Activated CD4-positive, alpha-beta T cell treated with anti-CD3 and anti-CD28 coated beads for 4 hours (primary cell): ENCODE measurements at places on chromosomes 4 and X.

GRCh38 chr4:83082777-83083176 is 31.8 kb downstream of the PLAC8 start:
- DNase-seq: no peak

GRCh38 chr4:7367864-7368277 is 66.9 kb downstream of the PSAPL1 start:
- no peak for DNase-seq

GRCh38 chr4:3106339-3107186 is 32.1 kb downstream of the HTT start:
- DNase-seq: peak; percentile 93

DNA sequence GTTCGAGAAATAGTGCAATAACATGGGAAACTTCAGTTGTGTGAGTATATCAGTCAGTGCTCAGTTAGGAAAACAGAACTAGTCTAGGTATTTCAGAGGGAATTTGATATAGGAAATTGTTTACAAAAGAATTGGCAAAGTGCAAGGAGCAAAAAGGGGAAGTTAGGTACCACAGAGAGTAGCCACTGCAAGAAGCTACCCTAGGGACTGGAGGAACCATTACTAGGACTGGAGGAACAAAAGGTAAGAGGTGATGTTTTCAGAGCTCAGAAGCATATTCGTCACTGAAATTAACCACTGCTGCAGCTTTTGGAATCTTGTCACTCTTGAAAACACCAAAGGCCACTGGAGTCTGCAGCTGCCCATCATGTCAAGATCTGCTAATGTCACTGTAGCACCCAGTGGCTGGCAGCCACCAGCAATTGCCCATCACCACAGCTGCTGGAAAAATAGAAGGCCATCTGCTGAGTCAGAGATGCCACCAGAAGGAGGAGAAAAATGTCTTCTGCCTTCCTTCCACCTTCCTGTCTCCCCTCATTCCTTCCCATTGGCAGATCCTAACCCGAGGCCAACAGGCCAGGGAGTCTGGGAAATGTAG is 160.6 kb upstream of the RPS6KA3 start:
- no peak for DNase-seq

DNA sequence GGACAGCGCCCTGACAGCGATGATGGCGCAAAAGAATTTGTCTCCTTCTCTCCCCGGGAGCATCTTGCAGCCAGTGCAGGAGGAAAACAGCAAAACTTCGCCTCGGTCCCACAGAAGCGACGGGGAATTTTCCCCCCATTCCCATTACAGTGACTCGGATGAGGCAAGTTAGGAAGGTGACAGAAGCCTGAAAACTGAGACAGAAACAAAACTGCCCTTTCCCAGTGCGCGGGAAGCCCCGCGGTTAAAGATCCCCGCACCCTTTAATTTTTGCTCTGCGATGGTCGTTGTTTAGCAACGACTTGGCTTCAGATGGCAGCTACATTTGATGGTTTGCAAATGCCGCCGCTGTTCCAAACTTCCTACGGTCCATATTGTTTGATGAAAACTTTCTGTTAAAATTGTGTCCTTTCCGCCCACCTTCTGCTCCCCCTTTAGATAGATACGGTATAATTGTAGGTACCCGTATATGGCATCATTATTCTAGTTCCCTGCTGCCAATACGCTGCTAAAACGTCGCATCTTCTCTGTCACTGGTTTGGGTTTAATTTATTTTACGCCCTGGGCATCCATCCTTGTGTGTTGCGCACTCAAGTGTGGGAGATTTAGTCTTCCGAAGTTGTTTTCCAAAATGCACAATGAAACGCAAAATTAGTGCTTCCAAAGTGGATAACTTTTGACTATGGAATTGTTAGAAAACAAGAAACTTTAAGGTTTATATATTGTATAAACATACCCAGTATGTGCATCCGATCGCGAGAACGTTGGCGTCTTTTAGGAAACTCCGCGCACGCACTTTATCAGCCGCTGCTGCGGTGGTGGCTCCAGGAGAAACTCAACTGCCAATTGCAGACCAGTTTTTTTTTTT is 1.5 kb downstream of the ATOH1 start:
- no peak for DNase-seq

- DNase-seq: no peak
These were observed 56.9 kb downstream of the USO1 start for GRCh38 chr4:75781305-75781704.

GRCh38 chr4:152860046-152860445 is 76.1 kb upstream of the FHDC1 start:
- DNase-seq: no peak

DNA sequence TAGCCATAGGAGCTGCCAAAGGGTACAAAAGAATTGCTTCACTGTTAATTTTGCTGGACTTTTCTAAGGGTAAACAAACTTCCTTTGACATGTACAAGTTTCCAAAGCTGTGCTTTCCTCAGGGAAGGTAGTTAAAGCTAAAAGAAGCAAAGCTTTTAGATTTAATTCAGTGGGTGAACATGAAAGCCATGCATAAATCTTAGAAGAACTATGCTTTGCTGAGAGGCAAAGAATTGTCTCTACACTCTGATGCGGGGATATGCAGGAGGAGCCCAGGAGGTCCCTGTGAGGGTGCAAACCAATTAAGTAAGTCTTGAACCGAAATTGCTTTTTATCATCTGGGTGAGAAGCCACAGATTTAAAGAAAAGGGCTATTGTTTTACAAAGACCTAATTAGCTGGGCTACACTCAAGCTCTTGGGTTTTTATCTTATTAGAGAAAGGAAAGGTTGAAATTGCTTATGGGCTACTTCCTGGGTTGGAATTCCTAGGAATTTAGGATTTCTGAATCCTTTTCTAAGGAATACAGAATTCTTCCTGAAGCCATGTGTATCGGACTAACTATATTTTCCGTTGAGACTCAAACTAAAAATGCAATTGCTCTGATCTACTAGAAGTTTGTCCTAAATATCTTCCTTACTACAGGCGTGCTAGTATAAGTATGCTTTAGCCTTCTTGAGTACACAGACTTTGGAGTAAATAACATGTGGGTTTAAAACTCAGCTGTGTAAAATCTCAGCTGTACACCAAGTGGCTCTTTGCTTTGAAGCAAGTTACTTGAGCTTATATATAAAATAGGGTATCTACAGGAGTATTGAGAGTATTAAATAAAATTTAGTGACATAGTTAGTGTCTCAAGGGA is 188.4 kb upstream of the ANK2 start:
- no peak for DNase-seq

- DNase-seq: no peak
These were observed 3.1 kb upstream of the PCDH10 start for GRCh38 chr4:133145758-133146573.

DNA sequence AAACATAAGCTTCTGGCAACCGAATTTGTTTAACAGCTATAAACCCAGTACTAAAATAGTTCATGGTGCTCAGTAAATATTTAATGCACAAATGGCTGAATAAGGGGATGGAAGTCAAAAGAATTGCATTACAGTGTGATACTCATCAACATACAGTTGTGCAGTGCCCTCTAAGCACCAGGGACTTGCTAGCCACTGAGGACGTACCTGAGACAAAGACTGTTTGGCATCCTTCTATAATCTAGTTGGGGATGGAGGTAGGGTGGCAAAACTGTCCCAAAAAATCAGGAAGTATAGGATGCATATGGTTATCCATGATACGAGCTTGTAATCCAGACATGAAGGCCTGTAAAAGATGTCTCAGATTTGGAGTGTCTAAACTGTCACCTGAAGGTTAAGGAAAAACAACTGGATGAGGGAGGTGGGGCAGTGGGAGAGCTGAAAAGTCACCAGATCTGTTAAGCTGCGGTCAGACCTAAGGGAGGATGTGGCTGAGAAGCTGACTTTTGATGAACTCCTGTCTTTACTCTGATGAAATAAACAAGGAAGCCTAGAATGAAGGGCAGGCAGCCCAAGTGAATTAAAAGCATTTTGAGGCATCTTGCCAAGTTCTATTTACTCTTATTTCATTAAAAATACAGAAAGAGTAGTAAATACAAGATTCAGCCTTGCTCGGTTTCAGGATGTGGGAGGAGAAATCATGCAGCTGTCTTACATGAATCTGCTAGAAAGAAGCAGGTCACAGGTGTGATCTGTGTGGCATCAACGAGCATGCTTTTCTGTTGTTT is 12.0 kb upstream of the CD38 start:
- no peak for DNase-seq

GRCh38 chrX:12825801-12826200 is 34.6 kb downstream of the PRPS2 start:
- DNase-seq: no peak

DNA sequence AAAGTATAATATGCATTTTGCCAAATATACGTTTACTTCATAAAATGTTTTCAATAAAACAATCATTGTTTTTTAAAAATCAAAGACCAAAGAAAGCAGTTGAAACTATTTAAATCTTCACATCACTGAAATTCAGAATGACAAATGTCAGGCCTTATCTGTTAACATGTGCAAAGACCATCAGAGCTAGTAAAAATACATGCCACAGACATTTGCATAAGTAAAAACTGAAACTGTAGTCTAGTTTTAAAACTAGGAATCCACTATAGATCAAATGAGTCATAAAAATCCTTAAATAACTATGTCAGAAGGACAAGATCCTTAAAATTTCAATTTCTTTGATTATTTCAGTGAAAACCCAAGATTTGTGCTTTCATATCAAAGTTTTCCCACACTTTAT is 24.8 kb downstream of the KLHL15 start:
- no peak for DNase-seq

- no peak for DNase-seq
These were observed 2750.2 kb downstream of the ARAP2 start for GRCh38 chr4:33494150-33494549.

DNA sequence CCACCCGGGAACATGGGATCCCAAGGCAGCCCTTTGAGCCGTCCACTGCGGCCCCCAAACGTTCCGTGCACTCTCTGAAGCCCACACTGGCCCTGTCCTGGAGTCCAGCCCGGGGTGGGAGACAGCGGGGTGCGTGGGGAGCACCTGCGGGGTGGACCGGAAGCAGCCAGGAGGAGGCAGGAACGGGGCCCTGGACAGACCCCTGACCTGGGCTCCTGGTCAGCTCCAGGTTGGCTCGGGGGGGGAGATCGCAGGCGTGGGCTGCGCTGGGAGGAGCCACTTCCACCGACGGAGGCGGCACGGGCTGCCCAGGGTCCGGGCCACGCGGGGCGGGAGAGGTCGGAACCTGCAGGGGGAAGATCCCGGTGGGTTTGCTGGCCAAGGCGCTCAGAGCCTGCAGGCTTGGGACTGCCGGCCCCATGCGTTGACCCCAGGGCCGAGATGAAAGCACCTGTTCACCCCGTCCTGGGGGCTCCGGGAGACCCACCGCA is 5.7 kb upstream of the PLCXD1 start:
- no peak for DNase-seq

- no peak for DNase-seq
These were observed 131.5 kb upstream of the LDB2 start for GRCh38 chr4:17029964-17030363.

- DNase-seq: no peak
These were observed 1544.9 kb upstream of the PCDH7 start for GRCh38 chr4:29175291-29175690.

DNA sequence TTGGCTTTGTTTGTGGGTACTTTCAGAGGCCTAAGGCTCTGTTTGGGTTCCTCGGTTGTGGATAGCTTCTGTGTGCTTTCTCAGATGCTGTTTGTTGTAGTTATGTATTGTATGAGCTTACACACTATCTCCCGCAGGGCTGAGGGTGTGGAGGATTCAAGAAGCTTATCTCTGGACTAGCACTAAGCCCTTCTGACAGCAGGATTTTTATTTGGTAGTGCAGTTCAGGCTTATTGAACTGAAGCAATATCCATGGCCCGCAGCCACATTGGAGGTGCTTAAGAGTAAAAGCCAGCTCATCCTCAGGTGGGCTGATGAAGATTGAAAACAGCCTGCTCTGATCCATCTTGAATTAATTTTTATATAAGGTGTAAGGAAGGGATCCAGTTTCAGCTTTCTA is 128.2 kb downstream of the RASGEF1B start:
- DNase-seq: no peak

DNA sequence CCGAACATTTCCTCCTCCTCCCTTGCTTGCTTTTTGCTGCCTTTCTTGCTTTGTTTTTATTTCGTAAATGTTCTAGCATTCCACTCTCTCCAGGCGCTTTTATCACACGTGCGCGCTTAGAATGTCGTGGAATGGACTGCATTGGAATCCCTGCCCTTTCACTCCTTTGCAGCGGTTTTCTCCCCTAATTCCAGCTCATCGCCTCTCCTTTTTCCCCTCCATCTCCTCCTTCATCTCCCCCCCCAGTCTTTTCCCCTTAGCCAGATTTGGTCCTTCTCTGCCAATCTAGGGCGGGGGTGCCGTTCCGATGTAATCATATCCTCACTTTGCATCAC is 579 bp downstream of the OGT start:
- no peak for DNase-seq

DNA sequence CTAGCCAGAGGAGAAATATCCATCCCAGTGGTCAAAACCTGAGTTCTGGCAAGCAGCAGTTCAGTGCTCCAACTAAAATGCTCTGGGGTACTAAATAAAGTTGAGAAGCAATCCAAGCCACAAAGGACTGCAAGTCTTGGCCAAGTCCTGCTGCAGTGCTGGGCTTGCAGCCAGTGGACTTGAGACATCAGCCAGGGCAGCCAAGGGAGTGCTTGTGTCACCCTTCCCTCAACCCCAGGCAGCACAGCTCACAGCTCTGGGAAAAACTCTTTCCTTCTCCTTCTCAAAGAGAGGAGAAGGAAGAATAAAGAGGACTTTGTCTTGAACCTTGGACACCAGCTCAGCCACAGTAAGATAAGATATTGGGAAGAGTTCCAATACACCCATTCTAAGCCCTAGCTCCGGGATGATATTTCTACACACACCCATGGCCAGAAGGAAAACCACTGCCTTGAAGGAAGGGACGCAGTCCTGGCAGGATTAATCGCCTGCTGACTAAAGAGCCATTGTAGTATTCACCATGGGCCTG is 99.8 kb downstream of the PTCHD1 start:
- no peak for DNase-seq

DNA sequence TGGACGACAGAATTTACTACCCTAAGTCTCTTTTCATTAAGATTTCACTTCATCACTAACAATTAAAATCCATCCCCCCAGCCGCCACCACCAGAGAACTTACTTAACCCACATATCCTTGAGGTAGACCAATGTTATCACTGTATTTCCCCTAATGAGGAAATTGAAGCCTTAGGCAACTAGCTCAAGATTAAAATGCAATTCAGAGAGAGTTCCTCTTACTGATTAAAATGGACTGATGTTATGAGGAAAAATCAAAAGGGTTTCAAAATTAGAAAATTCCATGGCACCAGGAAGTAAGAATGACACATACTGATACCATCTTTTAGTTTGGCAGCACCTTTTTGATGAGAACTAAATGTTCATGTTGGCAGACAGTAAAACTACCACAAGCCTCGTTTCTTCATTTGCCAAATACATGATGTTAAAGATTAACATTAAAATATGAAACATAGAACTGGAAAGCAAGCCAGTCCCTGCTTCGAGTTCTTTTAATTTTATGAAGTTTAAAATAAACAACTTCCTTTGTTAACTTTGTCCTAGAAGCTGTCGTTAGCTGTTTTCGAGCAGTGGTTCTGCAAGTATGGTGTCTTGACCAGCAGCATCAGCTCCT is 69.3 kb upstream of the CCDC160 start:
- no peak for DNase-seq

- peak; percentile 15 for DNase-seq
These were observed 48.2 kb downstream of the TMEM156 start for GRCh38 chr4:38983787-38984598.
